Ecto neural progenitor cell (in vitro differentiated cells): ENCODE measurements at places on chromosomes 12 and 14.
A peak's percentile ranks its signal among the peaks of the same experiment; 100 is the strongest.

DNA sequence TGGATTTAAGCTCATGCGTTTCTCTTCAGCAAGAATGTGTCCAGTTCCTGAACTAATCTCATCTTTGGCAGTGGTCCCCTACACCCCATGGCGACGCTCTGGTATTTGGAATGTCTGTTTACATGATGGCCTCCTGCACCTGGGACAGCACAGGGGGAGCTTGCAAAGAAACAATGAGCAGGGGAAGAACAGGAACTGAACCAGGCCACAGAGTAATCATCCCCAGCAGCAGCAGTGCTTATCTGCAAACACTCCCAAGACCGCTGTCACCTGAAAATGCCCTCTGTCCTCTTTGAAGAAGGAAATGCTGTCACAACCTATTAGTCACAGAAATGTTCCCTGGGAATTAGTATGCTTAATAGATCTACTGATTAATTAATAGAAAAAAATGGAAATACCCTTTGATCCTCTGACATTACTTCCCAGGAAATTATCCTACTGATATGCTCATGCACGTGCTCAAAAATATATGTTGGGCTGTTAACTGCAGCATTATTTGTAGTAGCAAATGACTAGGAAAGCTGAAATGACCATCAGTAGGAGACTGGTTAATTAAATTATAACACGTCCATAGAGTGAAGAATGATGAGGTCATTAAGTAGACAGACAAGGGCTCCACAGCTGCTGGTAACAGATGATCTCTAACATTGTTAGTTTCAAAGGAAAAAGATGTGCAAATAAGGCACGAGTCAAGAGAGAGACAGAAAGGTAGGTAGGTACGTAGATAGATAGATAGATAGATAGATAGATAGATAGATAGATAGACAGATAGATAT lies 279.3 kb upstream of the FLRT2 start:
- peak; percentile 53 for DNase-seq

- no peak for DNase-seq
Measured at GRCh38 chr14:69373104-69373503, 25.0 kb downstream of the ERH start.

- no peak for DNase-seq
Measured at GRCh38 chr12:23217667-23218066, 592.7 kb downstream of the ETNK1 start.

- DNase-seq: no peak
Measured at GRCh38 chr12:117109943-117110635, 10.9 kb upstream of the TESC start.

DNA sequence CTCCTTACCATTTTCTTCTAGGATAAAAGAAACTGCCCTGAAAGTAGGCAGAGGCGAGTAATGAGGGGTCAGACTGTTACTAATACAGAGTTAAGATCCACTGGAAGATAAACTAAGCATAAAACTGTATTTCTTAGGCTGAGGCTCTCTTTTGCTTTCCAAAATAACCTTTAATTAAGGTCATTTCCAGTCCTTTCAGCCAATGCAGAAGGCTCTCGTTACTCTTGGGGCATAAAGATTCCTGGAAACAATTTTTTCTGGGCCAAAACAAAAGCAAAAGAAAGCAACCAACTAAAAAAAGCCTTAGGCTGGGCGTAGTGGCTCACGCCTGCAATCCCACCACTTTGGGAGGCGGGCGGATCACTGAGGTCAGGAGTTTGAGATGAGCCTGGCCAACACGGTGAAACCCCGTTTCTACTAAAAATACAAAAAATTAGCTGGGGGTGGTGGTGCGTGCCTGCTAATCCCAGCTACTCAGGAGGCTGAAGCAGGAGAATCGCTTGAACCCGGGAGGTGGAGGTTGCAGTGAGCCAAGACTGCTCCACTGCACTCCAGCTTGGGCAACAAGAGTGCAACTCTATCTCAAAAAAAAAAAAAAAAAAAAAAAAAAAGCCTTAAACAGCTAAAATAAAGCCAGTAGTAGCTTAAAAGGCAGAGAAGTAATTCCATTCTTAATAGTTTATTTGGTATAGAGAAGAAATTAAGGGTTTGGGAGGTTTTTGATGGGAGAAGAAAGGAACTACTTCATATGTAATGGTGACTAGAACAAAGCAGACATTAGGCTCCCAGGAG lies 68.9 kb upstream of the STAC3 start:
- no peak for DNase-seq

DNA sequence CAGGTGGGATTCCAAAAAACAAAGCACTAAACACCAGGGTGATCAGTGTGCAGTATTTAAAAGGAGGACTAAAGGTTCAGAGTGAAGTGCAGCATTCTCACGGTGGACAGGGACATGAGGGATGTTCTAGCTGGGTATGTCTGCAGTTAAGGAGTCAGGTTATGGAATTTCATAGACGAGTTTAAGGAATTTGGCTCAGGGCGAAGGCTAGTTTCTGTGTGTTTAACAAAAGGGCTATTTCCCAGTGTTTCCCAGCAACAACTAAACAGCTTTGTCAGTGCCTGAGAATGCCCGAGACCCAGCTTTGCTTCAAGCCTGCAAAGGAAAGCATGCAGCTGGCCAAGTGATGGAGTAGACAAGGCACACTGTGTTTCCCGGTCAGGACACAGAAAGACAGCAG lies 7.0 kb downstream of the KRT1 start:
- no peak for DNase-seq

DNA sequence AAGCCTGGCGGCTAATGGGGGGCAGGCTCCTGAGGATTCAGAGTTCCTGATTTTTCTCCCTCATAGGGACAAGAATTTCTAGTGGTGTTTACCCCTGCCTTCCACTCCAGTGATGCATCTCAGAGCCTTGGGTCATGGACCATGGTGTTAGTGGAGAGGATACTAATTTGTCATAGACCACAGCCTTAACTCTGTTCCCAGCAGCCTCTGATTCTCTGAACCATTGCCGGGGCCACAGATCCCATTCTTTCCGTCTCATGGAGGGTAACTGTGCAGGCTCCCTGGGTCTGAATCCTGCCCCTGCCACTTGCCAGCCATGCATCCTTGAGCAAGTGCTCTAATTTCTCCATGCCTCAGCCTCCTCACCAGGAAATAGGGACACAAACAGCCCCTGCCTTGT lies 55.1 kb downstream of the RPH3A start:
- DNase-seq: no peak

- no peak for DNase-seq
Measured at GRCh38 chr14:104268295-104268694, 129.9 kb downstream of the KIF26A start.

GRCh38 chr12:2666411-2666810 lies 128.4 kb upstream of the FKBP4 start:
- peak; percentile 42 for DNase-seq

DNA sequence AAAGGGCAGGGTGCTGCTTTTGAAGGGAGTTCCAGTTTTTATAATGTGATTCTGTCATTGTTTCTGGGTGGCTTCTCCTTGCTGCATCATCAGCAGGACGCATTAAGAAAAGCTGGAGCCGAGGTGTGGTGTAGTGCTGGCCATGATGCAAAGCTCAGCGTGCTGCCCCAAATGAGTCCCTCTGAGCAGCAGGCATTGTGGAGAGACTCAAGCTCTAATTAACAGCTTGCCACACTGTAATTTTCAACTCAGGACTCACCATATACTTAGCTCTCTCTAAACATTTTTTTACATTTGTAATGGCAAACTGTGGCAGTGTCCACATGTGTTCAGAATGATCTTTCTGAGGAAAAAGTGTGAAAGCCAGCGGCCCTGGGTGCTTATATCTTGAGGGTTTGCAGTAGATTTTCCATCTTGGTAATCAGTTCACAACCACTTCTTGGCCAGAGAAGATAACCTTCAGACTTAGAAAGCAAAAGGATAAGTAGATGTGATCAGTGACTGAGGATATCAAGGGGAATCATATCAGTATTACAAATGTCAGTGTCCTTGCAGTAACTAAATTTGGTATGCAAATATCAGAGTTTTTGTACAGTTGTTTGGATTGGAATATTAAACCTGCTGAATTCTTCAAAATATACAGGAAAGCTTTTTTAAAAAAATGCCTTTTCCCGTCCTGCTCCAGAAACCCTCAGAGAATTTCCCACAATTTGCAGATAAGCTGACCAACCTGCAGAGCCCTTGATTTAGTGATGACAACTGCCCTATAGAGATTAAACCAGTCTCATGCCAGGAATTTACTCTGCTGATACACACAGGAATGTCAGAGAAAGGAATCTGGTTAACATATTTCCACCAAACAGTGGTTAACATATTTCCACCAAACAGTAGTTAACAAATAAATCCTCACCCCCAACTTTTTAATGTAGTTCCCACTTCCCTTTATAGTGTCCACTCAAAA lies 63.6 kb downstream of the DAAM1 start:
- DNase-seq: no peak

DNA sequence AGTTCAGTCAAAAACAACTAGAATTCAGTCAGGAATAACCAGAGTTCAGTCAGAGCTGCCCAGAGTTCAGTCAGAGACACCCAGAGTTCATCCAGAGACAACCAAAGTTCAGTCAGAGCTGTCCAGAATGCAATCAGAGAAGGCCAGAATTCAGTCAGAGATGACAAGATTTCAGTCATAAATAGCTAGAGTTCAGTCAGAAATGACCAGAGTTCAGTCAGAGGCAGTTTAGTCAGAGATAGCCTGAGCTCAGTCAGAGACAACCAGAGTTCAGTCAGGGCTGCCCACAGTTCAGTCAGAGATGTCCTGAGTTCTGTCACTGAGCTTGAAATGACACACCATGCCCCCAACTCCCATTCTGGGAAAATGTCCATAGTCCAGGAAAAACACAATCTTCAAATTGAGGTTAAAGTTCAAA lies 1102.8 kb downstream of the BCL11B start:
- DNase-seq: no peak

GRCh38 chr12:17511369-17511768 lies 578.6 kb downstream of the RERGL start:
- DNase-seq: no peak

DNA sequence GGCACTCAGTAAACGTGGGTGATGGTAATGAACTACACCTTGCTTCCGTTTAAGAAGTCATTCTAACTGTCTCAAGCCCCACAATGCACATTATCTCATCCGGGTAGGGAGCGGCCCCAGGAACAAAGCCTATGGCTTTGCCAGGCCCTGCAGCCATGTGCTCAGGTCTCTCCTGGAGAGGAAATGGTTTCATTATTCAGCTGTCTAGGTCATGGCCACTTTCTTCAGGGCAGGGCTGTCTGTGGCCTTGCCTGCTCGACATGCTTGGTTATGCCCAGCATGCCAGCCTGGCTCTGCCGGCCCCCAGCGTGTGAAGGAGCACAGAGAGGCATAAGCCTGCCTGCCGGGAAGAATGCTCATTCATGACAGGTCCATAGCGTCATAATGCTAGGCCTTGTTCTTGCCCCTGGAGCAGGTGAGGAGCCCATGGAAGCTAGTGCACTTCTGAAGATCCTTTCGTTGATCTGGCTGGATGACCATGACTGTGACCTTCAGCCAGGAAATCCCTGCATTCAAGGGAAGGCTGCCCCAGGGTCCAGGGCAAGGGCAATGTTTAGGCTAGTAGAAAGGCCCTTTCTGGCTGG lies 26.3 kb upstream of the FOS start:
- no peak for DNase-seq
